H9 (cell line): ENCODE measurements at places on chromosomes 4 and X.

DNA sequence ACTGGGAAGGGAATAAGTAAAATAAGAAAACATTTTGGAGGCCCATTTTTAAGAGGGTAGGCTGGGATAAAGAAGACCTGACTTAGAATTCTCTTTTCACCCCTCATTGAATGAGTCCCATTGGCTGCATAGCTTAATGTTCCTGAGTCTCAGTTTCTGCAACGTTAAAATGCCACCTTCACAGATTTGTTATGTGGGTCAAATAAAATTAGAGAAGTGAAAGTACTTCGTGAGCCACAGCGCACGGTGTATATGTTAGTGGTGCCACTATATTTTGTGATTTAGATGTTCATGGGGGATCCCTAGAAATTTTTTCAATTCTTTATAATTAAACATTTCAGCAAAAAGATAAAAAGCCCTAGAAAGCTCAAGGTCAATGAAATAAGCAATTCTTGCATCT is 109.2 kb upstream of the HS3ST1 start:
- no peaks in the 10 kb centered on the region for H3K27me3 ChIP-seq
- H3K36me3 ChIP-seq = no peaks in the 10 kb centered on the region; the same call in 2 of the 3 replicates
- no peaks in the 10 kb centered on the region for H3K4me1 ChIP-seq
- no peak overlapping the region for H3K4me3 ChIP-seq
- no peak overlapping the region for H3K27ac ChIP-seq
- no peak for DNase-seq

DNA sequence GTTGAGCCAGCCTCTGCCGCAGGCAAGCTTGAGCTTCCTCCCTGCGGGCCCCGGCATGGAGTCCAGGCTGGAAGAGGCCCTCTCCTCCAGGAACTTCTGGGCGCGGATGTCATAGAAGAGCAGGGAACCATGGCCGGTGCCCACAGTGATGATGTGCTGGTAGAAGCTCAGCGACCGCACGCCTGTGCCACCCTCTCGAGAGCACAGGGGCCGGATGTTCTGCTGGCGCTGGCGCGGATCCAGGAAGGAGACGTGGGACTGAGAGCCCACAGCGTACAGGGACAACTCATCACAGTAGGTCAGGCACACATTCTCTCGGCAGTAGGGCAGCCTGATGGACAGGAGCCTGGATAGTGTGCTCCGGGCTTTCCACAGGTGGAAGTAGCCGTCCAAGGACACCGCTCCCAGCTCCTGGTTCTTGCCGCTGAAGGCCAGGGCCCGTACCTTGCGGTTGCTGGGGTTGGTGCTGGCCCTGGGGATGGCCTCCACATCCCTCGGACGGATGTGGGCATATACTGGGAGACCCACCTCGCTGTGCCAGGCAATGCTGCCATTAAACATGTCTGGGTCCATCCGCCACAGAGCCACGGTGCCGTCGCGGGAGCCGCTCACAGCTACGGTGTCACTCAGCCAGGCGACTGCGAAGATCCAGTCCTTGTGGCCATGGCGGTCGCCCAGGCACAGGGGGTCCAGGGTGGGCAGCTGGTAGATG is 1.2 kb downstream of the DCAF12L2 start:
- no peaks in the 10 kb centered on the region; the same call in 1 of the 2 replicates for H3K27me3 ChIP-seq
- H3K36me3 ChIP-seq = no peaks in the 10 kb centered on the region
- DNase-seq = no peak
- H3K4me3 ChIP-seq = no peak overlapping the region
- H3K4me1 ChIP-seq = no peaks in the 10 kb centered on the region

DNA sequence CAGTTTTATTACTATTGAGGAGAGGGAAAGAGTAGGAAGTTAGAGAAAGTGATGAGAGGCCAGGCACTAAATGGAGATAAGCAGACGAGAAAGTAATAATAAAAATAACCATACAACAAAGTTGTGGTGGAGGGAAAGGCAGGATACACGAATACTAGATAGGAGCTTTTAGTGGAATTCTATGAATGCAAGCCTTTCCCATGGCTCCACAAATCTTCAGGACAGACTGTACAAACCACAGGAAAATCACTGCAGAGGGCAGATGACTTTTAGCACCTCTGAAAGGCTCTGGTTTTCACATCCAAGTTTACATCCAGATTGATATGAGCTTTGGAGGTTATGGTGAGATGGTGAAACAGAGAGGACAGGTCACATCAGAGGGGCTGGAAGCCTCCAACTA is 41.5 kb downstream of the TNIP3 start:
- no peaks in the 10 kb centered on the region; the same call in 1 of the 2 replicates for H3K27me3 ChIP-seq
- no peak overlapping the region for H3K4me3 ChIP-seq
- H3K4me1 ChIP-seq = no peaks in the 10 kb centered on the region
- H3K36me3 ChIP-seq = no peaks in the 10 kb centered on the region

GRCh38 chr4:55359397-55359916 is 13.4 kb downstream of the SRD5A3 start:
- H3K27ac ChIP-seq = no peak overlapping the region
- H3K4me1 ChIP-seq = no peaks in the 10 kb centered on the region; the same call in 1 of the 2 replicates
- peaks cover 25% of the 10 kb centered on the region for H3K36me3 ChIP-seq
- H3K4me3 ChIP-seq = no peak overlapping the region

GRCh38 chrX:68647156-68647957 is at the start of gene STARD8:
Gene STARD8 (plus strand): TSS chrX:68647666. CDS start chrX:68647883, 217 bp downstream.
- peak within 1 kb of the TSS; percentile 59; the same call in 2 of the 3 replicates for H3K4me3 ChIP-seq
- H3K27me3 ChIP-seq = no peaks in the 10 kb centered on the region
- no peak within 1 kb of the TSS for H3K27ac ChIP-seq
- no peaks in the 10 kb centered on the region; the same call in 1 of the 2 replicates for H3K4me1 ChIP-seq
- peak; percentile 60 for DNase-seq

DNA sequence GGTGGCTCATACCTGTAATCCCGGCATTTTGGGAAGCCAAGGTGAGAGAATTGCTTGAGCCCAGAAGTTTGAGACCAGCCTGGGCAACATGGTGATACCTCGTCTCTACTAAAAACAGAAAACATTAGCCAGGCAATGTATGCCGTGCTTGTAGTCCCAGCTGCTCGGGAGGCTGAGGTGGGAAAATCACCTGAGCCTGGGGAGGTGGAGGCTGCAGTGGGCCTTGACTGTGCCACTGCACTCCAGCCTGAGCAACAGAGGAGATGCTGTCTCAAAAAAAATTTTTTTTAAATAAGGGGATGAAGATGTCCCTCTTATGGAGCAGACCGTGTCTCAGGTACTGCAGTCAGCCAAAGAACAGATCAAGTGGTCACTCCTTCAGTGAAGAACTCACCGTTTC is 13.5 kb downstream of the CTAG1B start:
- no peaks in the 10 kb centered on the region for H3K27me3 ChIP-seq
- H3K27ac ChIP-seq = no peak overlapping the region
- H3K4me1 ChIP-seq = no peaks in the 10 kb centered on the region
- DNase-seq = no peak

- H3K27ac ChIP-seq = no peak overlapping the region
- H3K4me1 ChIP-seq = peaks cover 3% of the 10 kb centered on the region; the same call in 1 of the 2 replicates
- peak; percentile 81 for DNase-seq
- no peaks in the 10 kb centered on the region for H3K36me3 ChIP-seq
- H3K4me3 ChIP-seq = no peak overlapping the region
- H3K27me3 ChIP-seq = no peaks in the 10 kb centered on the region
These were observed 52.9 kb upstream of the TRPC5OS start for GRCh38 chrX:111823128-111823527.

DNA sequence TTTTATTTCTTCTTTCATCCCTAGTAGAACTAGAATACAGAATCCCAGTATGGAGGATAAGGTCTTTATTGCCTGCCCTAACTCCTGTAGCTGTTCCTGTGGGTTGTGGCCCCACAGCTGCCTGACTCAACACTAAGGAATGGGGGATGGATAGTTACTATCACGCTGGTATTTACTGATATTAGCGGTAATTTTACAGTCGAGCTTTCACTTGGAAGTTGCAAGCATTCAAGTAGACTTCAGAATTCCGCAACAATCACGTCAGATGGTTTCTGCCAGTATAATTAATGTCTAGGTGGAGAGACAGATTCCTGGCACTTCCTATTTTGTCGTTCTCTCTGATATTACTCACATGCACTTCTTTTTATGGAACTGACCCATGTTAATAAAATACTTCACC is 489.8 kb downstream of the PABPC4L start:
- H3K36me3 ChIP-seq = no peaks in the 10 kb centered on the region; the same call in 1 of the 2 replicates
- H3K27ac ChIP-seq = no peak overlapping the region
- no peaks in the 10 kb centered on the region for H3K4me1 ChIP-seq
- no peak for DNase-seq
- no peaks in the 10 kb centered on the region for H3K27me3 ChIP-seq

- H3K27me3 ChIP-seq = no peaks in the 10 kb centered on the region
- no peaks in the 10 kb centered on the region for H3K4me1 ChIP-seq
- no peak overlapping the region for H3K27ac ChIP-seq
These were observed 2323.6 kb upstream of the TENM3 start for GRCh38 chr4:179919587-179919986.

DNA sequence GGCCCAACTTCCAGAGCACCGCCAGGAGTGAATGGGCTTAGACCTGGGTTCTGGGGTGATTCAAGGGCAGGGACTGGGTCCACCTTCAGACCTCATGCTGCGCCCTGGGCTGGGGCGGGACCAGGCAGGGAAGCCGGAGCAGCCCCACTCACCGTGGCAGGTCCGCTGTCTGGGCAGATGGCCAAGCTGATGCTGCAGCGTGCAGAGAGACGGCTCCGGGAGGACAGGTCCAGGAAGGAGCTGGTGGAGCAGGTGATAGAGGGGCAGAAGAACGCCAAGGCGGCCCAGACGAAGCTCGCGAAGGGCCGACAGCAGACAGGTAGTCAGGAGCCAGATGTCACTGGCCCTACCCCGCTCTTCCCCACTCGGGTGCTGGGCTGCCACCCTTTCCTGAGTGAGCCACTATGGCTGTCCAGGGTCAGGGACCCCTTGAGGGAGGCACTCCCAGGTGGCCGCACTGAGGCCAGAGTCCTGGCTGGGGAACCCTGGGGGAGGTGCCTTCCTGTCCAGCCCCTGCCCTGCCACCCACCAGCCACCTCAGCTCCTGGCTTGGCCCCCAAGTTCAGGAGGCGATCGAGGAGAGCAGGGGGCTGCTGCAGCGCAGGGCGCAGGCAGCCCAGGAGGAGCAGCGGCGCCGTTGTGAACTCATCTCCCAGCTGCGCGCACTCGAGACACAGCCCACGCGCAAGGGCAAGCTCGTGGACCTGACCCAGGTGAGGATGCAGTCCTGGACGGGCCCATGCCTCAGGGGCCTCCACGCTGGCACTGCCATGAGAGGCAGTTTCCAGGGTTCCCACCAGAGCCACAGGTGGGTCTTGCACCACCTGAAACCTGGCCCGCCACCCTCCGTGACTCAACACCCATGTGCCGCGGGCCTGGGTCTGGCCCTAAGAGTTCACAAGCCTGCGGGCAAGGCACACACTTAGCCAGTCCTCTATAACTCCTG is 10.1 kb upstream of the RNF4 start:
- peaks cover 3% of the 10 kb centered on the region; the same call in 1 of the 2 replicates for H3K27me3 ChIP-seq
- H3K36me3 ChIP-seq = no peaks in the 10 kb centered on the region
- no peak overlapping the region for H3K27ac ChIP-seq
- H3K4me1 ChIP-seq = no peaks in the 10 kb centered on the region

DNA sequence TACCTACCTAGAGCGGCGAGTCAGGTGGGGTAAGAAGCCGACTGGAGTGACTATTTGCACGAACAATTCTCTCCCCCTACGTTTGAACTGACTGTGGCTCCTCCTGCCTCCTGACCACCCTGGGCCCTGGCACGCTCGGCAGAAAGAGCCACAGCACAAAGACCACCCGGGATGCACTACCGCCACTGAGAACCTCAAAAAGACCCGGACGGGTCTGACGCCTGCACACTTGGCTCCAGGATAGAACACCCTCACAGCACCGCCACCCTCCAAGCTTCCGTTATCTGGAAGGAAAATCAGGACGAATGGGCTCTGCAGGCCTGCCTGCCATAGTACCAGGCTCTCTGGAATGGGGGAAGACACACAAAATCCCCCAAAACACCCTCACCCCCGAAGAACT is 2.2 kb downstream of the LRPAP1 start:
- no peak for DNase-seq
- no peaks in the 10 kb centered on the region for H3K4me1 ChIP-seq
- H3K27me3 ChIP-seq = no peaks in the 10 kb centered on the region; the same call in 1 of the 2 replicates
- H3K27ac ChIP-seq = no peak overlapping the region
- peaks cover 30% of the 10 kb centered on the region for H3K36me3 ChIP-seq

DNA sequence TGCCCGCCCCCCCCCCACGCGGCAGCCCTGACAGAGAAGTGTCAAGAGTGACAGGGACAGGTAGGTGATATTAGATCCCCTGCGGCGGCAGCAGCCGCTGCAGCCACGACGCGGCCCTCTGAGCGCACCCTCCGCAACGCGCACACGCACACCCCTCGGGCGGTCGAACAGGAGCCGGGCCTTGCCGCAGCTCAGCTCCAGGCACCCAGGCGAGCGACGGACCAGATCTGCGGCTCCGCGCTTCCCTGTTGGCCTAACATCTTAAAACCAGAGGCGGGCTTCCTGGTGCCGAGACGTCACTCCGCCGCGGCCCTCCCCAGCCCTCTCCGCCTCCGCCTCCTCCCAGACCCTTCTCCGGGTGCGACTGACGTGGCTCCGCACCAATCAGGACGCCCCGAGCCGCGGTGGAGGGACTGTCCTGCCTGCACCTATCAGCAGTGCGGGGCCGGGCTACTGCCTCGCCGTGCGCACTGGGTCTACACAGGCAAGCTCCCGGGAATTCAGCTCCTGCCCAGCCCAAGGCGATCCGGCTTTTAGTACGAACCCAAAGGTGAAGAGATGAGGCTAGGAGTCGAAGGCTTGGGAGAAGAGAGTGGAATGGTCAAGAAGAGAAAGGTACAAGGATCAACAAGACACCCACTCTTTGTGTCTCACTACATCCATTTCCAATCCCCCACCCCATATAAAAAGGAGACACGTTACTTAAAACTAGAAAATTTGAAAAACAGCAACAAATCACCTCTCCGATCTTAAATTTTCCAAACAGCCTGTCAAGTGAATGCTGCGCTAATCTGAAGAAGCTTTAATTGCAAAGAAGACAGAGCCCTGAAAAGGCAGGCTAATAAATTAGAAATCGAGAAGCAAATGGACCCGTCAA is at the start of gene PITX2:
TSS of gene PITX2 (minus strand) at position 237 of the 877 bp plus-strand sequence. CDS start 617 bp downstream, outside the sequence.
- H3K4me3 ChIP-seq = peak within 1 kb of the TSS; percentile 82
- no peaks in the 10 kb centered on the region for H3K36me3 ChIP-seq
- peaks cover 90% of the 10 kb centered on the region for H3K27me3 ChIP-seq
- no peak within 1 kb of the TSS for H3K27ac ChIP-seq

DNA sequence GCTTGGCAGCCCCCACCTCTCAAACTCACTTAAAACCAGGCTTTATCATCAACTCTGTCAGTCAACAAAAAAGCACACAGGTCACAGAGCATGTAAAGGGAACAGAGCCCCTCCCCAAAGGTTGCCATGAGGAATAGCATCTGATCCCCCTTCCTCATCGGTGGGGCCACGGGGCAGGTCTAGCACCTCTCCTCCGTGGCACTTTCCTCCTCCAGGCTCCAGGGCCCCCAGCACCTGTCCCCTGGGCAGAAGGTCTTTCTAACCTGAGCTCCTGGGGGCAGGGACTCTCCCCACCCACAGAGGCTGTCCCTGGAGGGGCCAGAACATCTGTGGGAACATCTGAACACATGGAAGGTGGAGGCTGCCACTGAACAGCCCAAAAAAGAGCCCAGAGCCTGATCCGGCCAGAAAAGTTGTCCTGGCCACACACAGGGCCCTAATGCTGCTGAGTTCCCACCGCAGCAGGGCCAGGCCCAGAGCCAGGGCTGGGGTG is 65.7 kb downstream of the ZFYVE28 start:
- no peak overlapping the region for H3K27ac ChIP-seq
- DNase-seq = no peak
- no peaks in the 10 kb centered on the region for H3K36me3 ChIP-seq
- H3K4me1 ChIP-seq = no peaks in the 10 kb centered on the region
- no peak overlapping the region for H3K4me3 ChIP-seq
- no peaks in the 10 kb centered on the region for H3K27me3 ChIP-seq
